ENCODE measurements at places on chromosomes 7 and 10.

DNA sequence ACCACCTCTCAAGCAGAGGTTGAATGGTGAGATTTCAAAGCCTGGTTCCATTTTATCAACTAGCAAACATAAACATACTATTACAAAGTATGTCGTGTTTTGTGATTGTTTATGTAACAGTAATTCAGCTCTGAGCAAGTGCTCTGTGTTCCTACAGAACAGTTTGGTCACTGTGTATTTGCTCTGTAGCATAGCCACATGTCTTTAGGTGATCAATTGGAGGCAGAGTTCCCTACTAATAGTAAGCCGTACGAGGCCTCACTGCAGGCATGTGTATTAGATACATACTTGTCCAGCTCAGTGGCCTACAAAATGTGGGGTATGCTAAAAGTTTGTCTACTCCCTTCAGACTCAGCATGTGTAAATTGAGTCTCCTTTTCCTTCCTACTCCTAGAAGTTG lies 53.0 kb downstream of the C1GALT1 start:
- no peak for DNase-seq

GRCh38 chr7:28579571-28579970 lies 167.3 kb downstream of the CREB5 start:
- DNase-seq = no peak

- DNase-seq = no peak
These were observed 1.2 kb downstream of the PTEN start for GRCh38 chr10:87864496-87865059.

DNA sequence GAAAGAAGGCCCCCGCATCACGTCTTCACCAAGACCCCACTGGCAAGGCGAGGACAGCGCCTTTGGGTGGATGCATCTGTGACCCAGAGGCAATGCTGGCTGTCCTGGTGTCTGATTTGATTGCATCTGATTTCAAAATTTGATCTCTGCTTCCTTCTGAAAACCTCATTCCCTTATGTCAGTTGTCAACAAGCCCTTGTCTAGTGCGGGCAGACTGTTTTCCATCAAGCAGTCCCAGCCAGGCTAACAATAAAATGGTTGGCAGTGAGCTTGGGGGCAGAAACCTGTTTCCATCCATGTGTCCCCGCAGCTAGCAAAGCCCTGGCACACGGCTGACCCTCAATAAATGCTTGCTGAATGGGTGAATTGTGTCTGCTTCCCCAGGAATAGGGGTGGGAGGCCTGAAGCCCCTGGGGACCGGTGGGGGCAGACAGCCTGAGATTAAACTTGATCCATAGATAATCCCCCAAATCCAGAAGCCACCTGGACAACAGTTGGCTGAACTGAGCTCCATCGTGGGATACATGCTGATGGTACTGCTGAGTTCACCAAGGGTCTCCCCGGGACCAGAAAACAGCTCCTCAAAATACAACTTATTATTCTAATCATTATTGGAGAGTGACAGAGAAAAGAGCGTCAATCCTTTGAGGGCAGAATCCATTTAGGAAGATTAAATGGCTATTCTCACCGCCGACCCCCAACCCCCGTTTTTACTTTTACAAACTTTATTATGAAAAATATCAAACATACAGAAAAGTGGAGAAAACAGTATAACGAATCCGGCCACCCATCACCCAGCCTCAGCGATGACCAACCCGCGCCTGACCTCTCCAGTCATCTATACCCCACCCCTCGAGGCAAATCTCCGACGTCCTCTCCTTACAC lies 912 bp upstream of the DUSP5 start:
- DNase-seq = no peak

- DNase-seq = no peak
These were observed 45.6 kb downstream of the SPDYE5 start for GRCh38 chr7:75537731-75538130.

DNA sequence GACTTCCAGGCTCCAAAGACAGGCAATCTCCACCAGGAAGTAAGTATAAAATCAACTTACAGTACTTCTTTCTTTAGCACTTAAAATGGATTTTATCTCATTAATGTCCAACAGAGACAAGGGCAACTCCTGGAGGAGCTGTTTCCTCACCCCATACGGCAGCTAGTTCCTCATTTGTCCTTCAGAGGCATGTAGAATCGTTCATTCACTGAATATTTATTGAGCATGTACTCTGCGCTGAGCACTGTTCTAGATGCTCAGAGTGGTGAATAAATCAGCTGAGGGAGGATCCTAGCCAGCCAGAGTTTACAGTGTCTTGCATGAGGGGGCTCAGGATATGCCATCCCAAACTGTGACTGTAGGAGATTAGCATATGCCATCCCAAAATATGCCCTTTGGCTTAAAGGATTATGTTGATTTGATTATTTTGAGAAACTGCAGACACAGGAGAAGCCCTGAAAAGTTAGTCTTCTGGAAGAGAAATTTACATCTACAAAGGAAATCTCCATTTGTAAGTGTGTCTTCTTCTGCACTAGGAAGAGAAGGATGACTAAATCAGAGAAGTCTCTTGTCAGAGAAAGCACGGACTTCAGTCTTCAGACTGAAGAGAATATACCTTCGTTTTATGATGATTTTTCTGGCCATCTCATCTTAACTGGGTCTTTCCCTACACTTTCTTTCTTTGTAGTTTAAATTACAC lies 66.9 kb downstream of the BAMBI start:
- no peak for DNase-seq

- DNase-seq = no peak
These were observed 293.1 kb downstream of the ZEB1 start for GRCh38 chr10:31612082-31612481.

GRCh38 chr10:99339077-99339476 lies 9.9 kb downstream of the CNNM1 start:
- no peak for DNase-seq

DNA sequence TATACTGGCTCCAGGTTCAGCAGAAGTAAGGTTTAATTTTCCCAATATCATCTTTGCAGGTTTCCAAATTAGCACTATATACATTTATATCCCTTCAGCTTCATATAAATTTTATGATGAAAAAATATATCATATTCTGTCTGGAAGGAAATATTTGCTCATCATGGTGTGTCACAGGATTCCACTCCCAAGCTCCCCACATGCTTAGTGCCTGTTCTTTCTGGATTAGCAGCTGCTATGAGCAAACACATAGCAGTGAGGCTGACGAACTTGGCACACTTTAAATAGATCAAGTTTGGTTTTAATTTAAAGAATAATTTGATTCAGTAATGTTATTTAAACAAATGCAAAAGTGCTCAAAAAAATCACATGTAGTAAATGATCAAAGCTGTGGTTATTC lies 251.9 kb downstream of the AGMO start:
- no peak for DNase-seq

DNA sequence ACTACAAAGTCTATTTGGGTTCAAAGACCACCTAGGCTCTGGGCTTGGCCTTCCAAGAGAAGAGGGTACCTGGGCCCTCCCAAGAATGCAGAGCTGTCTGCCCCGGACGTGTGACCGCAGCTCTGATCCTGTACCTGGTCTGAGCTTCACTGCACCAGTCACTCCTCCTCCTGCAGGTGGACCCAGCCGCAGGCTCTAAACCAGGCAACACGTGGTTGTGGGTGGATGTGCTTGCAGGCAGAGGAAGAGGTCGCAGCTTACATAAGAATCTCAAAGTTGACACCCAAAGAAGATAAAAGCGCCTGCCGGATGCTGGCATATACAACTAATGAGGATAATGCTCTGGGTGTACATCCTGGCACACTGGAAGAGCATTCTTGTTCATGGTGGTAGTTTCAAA lies 9.4 kb upstream of the PFKP start:
- no peak for DNase-seq

DNA sequence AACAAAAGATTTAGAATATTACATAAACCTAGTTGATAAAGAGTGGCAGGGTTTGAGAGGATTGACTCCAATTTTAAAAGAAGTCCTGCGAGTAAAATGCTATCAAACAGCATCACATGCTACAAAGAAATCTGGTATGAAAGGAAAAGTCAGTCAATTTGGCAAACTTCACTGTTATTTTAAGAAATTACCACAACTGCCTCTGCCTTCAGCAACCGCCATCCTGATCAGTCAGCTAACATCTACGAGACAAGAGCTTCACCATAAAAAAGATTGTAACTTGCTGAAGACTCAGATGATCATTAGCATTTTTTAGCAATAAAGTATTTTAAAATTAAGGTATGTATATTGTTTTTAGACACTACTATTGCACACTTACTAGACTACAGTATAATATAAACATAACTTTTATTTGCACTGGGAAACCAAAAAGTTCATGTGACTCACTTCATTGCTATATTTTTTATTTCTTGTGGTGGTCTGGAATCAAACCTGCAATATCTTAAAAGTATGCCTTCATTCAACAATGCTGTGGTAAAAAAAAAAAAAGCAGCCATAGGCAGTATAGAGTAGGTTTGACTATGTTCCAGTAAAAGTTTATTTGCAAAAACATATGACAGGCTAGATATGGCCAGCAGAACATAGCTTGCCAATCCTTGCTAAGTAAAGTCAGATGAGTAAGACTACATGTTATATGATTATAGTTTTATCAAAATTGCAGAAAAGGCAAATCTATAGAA lies 74.4 kb downstream of the GLCCI1 start:
- no peak for DNase-seq

- DNase-seq = no peak
These were observed 264.3 kb downstream of the ADK start for GRCh38 chr10:74415146-74415839.
